Spinal cord (tissue), 10 donors: ENCODE measurements at places on chromosomes 5 and 9. TPM values are rescaled to one million over a fixed set of nuclear protein-coding genes. Genes with fewer than 3 reads are reported as not detected.

SEMA4D gene
- polyA plus RNA-seq, result 124 TPM

- H3K27me3 ChIP-seq, result no peaks in the 10 kb centered on the region
- no peak overlapping the region for H3K4me3 ChIP-seq
- no peak overlapping the region for H3K27ac ChIP-seq
- no peak for DNase-seq
Observed at GRCh38 chr9:88811511-88811910, 179.8 kb upstream of the S1PR3 start.

DNA sequence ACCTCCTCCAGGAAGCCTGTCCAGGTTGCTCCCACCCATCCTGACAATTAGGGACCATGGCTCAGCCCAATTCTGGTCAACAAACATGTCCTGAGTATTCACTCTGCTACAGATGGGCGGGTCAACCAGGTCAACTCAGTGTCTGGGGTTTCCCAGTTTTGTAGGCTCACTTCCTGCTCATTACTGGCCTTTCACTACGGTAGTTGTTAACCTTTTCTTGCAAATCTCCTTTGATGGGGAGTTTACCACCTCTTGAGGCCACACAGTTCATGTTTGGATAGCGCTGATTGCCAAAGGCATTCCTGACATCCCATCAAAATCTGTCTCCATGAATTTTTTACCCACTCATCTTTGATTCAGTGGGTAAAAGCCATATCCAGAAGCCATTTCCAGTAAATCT is 13.8 kb downstream of the TMEM8B start:
- H3K4me3 ChIP-seq, result no peak overlapping the region
- H3K36me3 ChIP-seq, result peaks cover 52% of the 10 kb centered on the region
- peaks cover 10% of the 10 kb centered on the region for H3K4me1 ChIP-seq
- H3K27me3 ChIP-seq, result no peaks in the 10 kb centered on the region
- no peak overlapping the region for H3K27ac ChIP-seq

DNA sequence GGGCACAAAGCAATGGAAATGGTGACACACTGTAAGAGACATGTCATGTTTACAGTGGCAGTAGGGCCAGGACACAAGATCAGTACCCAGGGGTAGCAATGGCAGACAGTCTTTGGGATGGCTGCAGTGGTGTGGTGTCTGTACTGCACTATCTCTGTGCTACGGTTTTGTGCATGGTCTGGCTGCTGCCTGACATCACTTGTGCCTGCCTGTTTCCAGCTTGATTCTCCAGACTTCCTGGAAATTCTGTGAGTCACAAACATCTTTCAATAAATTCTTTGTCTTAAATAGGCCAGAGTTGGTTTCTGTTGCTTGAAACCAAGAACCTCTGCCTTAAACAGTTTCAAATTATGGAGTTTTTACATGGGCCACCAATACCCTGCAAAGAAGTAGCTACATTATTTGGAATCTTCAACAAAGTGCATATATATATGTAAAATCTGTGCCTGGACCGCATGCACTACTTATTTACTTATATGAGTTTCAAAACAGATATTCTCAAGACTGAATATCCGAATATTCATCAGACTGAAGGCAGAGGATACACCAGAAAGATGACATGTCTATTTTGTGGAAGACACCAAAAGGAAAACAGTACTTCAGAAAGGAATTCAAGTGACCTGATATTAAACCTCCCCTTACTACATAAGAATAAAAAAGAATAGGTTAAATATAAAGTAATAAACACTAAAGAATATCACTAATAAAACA is 188.1 kb downstream of the RFX3 start:
- H3K36me3 ChIP-seq, result no peaks in the 10 kb centered on the region
- H3K27ac ChIP-seq, result peak overlapping the region; percentile 29
- H3K4me3 ChIP-seq, result no peak overlapping the region
- DNase-seq, result no peak
- H3K27me3 ChIP-seq, result no peaks in the 10 kb centered on the region

DNA sequence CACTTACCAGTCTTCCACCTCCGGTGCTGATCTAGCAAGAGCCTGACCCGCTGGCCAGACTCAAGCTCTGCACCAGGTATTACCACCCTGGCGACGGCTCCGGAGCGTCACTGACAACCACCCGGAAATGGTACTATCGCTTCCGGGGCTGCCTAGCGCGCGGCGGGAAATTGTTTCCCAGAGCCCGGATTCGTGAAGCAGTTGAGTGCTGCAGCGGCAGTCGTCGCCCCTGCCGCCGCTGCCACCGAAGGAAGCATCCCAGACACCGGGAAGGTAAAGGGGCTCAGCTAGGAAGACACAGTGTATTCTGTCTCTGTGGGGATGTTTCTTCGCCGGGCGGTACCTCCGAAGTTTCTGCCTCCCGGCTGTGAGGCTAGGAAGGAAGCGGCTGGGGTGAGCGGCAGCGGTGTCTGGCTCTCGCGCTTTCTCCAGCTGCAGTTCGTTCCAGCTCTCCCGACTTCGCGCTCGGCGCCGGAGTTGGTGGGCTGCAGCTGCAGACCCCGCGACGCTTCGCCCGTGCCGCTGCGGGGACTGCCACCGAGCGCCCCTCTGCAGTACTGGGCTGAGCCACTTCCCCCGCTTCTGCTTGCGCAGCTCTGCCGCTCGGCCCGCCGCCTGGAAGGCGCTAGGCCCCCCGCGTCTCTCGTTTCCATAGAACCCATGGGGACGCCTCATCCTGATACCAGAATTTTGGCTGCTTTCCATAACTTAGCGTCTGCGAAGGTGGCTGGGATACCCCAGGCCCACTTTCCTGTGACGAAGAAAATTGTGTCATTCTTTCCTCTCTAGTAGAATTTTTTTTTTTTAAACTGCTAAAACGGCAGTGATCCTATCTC is at the start of the genes KIAA0825 and SLF1:
Gene KIAA0825 (minus strand): TSS at position 112 of the 836 bp plus-strand sequence. CDS start 81,478 bp downstream, outside the sequence.
Gene SLF1 (plus strand): TSS at position 177 of the 836 bp plus-strand sequence. CDS start 10,142 bp downstream, outside the sequence.
- peak within 1 kb of the TSS; percentile 93 for H3K27ac ChIP-seq
- peak; percentile 85 for DNase-seq
- no peaks in the 10 kb centered on the region for H3K36me3 ChIP-seq
- H3K27me3 ChIP-seq, result no peaks in the 10 kb centered on the region
- H3K4me1 ChIP-seq, result peaks cover 4% of the 10 kb centered on the region
- peak within 1 kb of the TSS; percentile 95 for H3K4me3 ChIP-seq

DNA sequence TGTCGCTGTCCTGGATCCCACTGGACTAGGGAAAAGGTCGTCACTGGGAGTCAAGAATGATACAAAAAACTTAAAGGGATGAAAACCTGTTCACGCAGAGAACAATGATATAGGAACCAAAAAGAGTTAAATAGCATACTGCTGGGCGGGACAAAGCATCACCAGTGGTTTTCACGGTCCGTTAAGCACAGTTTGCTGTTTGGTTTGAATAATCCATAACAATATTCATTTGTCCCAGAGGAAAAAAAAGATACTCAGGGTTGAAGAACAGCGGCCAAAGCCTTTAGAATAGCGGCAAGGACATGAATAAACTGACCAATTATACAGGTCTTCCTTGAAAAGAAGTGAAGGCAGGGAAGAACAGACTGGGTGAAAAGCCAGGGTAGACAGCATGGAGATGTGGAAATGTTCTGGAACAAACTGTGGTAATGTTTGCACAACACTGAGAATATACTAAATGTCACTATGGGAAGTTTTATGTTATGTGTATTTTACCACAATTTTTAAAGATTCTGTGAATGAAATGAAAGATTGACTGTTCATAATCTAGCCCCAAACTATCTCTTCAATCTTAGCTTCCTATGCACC is 60.8 kb downstream of the MTMR12 start:
- H3K4me3 ChIP-seq, result no peak overlapping the region
- no peak overlapping the region for H3K27ac ChIP-seq
- DNase-seq, result no peak
- no peaks in the 10 kb centered on the region for H3K27me3 ChIP-seq
- H3K36me3 ChIP-seq, result peaks cover 20% of the 10 kb centered on the region

- H3K27me3 ChIP-seq, result no peaks in the 10 kb centered on the region
- DNase-seq, result no peak
- no peak overlapping the region for H3K27ac ChIP-seq
- no peak overlapping the region for H3K4me3 ChIP-seq
Observed at GRCh38 chr9:132003896-132004295, 75.8 kb downstream of the MED27 start.

- peaks cover 60% of the 10 kb centered on the region for H3K27me3 ChIP-seq
- H3K4me3 ChIP-seq, result peak overlapping the region; percentile 17
- no peaks in the 10 kb centered on the region for H3K36me3 ChIP-seq
Observed at GRCh38 chr9:14343261-14344031, 29.5 kb upstream of the NFIB start.

DNA sequence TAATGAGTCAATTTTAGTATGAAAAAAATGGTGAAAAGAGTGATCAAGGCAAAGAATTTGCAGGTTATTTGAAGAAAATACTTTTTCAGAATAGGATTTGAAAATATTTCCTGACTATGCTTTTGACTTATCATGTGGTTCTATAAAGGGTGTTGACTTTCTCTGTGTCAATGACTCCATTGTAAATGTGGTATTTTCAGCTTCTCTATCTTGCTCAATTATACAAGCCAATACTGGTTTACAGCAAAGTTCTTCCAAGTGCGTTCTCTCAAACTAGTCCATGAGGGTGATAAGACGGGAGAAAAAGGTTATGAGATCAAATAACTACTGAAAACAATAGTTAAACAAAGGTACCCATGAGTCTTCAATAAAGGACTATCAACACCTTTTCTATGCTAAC is 21.7 kb downstream of the IL33 start:
- no peaks in the 10 kb centered on the region for H3K27me3 ChIP-seq
- no peak overlapping the region for H3K4me3 ChIP-seq
- H3K27ac ChIP-seq, result no peak overlapping the region
- no peaks in the 10 kb centered on the region for H3K36me3 ChIP-seq
- no peak for DNase-seq
- no peaks in the 10 kb centered on the region for H3K4me1 ChIP-seq

- no peaks in the 10 kb centered on the region for H3K36me3 ChIP-seq
- H3K27me3 ChIP-seq, result no peaks in the 10 kb centered on the region
- no peak overlapping the region for H3K4me3 ChIP-seq
Observed at GRCh38 chr5:72377910-72378638, 57.9 kb downstream of the PTCD2 start.
